ENCODE measurements at places on chromosomes 11 and 22.

DNA sequence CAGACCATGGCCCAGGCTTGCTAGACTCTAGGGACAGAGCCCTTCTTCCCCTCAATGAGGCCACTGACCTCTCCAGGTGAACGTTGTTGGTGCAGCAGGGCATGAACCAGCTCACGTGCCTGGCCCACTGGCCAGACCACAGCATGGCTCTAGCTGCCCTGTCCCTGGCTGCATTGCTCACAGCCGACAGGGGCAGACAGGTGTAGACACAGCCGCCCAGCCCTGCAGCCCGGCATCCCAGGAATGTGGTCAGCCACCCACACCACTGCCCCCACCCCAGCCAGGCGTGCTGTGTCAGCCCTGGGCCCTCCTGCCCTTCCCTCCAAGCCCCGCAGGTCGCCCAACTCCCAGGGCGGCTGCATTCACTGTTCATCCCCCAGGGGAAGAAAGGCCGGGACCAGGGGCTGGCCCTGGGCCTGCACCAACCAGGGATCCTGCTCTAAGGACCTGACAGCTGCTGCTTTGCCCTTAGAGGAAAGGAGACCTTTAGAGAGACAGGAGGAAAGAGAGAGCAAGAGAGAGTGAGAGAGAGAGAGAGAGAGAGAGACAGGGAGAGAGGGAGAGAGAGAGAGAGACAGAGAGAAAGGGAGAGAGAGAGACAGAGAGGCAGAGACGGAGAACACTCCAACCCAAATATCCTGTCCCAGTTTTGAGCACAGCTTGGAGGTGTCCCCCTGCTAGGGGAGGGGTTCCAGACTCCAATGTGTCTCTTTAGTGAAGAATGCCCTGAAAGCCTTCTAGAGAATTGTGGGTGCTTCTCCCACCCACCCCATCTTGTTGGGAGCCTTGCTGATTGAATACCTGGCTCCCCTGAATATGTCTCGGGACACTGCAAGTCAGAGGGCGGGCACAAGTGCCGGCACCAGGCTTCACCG lies 44.2 kb upstream of the LINC01488 start:
- DNase-seq = no peak

DNA sequence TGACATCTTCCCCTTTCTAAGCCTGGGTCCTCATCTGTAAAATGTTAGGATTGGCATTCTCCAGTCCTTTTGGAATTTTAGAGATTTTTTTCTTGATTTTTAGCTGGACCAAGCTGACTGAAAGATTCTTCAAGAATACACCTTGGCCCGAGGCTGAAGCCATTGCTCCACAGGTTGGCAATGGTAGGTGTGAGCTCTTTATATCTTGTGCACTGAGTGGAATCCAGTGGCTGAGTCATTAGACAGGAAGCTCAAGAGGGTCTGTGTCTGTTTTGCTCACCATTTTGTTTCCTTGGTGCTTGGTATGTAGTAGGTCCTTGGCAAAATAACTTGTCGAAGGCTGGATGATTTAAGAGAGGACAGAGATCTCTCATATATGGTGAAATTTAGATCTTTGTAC lies 6.2 kb downstream of the EIF3L start:
- DNase-seq = no peak

DNA sequence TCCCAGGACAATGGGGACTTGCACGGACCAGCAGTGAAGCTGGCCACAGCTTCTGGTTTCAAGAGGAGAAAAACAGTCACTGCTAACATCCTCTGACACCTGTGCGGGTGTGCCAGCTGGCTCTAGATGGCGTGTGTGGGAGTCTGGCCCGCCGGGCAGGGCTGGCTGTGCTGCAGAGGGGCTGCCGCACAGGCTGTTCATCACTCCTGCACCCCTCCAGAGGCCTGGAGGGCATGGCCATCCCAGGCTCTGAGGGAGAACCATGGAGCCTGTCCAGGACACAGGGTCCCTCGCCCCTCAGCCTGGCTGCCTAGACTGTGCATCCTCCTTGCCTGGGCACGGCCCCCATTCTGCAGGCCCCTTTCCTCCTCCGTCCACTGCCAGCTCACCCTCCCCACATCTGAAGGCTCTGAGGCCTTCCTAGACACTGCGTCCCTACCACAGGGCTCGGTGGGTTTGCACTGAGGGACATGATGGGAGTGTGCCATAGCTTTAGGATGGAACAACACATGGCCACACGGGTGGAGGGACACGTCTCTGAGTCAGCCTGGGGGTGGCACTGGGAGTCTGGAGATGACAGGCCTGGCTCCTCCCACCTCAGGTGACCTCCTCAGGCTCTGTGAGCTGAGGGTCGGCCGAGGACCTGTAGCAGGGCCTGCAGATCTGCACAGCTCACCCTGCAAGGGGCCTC lies 42.1 kb upstream of the GNB1L start:
- no peak for DNase-seq

- DNase-seq = no peak
Measured at GRCh38 chr11:1508491-1508891, 21.9 kb upstream of the MOB2 start.

Measured in stimulated activated CD8-positive, alpha-beta memory T cell treated with anti-CD3 and anti-CD28 coated beads, Interleukin-15, amount 100 ng/mL, for 24 hours (primary cell).